ENCODE measurements at places on chromosomes 4 and X. TPM values are rescaled to one million over a fixed set of nuclear protein-coding genes. Genes with fewer than 3 reads are reported as not detected.

The MOSPD2 gene
- 10.5 TPM for total RNA-seq

The ARR3 gene
- total RNA-seq: not detected

The CSAG3 gene
- total RNA-seq: not detected

The DKK2 gene
- not detected for total RNA-seq

The CT55 gene
- not detected for total RNA-seq

The CDX4 gene
- not detected for total RNA-seq

The SULT1B1 gene
- total RNA-seq: not detected

The IL9R gene
- 0.08 TPM for total RNA-seq

The HMGN5 gene
- 2.1 TPM for total RNA-seq

The ZMAT1 gene
- total RNA-seq: not detected

The FAM9B gene
- total RNA-seq: 0.06 TPM

The POU3F4 gene
- not detected for total RNA-seq

The USP17L30 gene
- not detected for total RNA-seq

The PCDH10 gene
- total RNA-seq: 0.12 TPM

The STOX2 gene
- total RNA-seq: 3.1 TPM

The CEP135 gene
- total RNA-seq: 4.6 TPM

The POLN gene
- total RNA-seq: 0.71 TPM

The ERAS gene
- 0.15 TPM for total RNA-seq
